ENCODE measurements at places on chromosomes 6 and 20. TPM values are rescaled to one million over a fixed set of nuclear protein-coding genes. Genes with fewer than 3 reads are reported as not detected.

- no peak for DNase-seq
Measured at GRCh38 chr20:39829661-39830060, 859.4 kb downstream of the MAFB start.

DNA sequence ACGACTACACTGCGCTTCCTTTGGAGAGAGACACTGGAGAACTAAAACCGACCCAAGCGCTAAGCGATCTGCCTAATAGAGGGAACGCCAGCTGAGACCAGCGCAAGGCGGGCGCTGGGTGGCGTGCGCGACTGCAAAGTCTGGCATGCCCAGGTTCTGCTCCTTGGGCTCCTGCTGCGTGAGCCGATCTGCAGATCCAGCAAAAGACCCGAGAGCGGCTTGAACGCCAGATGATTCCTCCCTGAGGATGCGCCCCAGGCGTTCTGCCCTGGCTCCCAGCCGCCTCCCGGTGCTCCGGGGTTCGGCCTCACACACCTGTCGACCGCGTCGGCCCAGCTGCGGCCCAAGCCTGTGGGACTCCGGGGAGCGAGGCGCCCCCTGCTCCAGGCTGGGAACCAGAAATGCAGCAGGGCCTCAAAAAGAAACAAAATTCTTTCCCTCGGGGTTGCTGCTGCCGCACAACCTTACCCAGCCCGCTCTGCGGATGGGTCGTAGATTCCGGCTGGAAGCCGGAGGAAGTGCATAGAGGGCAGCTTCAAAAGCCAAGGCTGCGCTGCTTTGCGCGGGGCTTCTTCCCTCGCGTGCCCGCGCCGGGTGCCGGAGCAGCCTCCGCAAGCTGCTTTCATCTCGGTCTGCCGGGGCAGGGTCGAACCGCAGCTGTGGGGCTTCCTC, 17.9 kb upstream of the PRDM13 start:
- peak; percentile 76 for DNase-seq

The PRL gene
- not detected for total RNA-seq

- DNase-seq: no peak
Measured at GRCh38 chr20:56628873-56629463, at the start of gene TFAP2C. TSS of gene TFAP2C (plus strand) at chr20:56629306. CDS start at chr20:56629545, 239 bp downstream.

- no peak for DNase-seq
Measured at GRCh38 chr6:88072462-88072861, 24.8 kb downstream of the SPACA1 start.

DNA sequence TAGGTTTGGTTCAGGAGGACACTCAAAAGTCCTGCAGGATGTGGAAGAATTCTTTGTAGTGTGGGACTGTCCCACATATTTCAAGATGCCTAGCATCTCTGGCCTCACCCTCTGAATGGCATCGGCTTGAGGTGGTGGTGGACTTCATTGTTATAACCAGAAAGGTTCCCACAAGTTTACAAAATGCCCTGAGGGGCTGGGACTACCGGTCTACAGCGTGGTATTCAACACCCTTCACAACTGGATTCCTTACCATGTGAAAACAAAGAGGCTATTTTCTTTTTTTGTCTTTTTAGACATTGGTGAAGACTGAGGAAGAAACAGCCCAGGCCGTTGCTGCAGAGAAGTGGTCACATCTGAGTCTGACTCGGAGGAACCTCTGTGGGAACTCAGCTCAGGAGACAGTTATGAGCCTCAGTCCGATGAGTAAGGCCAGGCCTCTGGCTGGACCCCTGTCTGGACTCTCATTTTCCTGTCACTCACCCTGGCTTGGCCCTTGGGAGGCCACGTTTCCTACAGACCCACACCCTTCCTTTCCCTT, 15.2 kb downstream of the PGBD1 start:
- DNase-seq: no peak

All from activated CD8-positive, alpha-beta memory T cell treated with anti-CD3 and anti-CD28 coated beads, Interleukin-2, amount 10 ng/mL, durations not matched to agents 7 days and 5 days (primary cell).